ENCODE measurements at places on chromosomes 13 and 19.

DNA sequence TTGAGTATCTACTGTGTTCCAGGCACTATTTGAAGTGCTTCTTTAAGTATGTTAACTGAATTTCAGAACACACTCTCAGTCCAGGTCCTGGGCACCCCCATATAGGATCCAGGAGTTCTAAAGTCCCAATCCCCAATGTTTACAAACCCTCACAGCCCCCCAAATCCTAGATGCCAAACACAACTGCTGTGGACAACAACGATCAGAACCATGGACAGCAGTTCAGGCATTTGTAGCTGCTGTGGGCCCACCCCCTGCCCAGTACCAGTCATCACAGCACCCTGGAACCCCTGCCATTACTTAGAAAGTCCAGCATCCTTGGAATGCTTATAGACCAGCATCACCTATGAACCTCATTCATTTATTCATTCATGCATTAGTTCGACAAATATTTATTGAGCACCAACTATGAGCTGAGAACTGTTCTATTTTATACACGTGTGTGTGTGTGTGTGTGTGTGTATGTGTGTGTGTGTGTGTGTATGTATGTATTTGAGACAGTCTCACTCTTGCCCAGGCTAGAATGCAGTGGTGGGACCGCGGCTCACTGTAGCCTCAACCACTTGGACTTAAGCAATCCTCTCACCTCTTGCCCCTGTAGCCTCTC lies 19.3 kb upstream of the SDHAF1 start:
- no peaks in the 10 kb centered on the region for H3K4me1 ChIP-seq
- H3K36me3 ChIP-seq, result no peaks in the 10 kb centered on the region
- DNase-seq, result no peak
- H3K27ac ChIP-seq, result no peak overlapping the region
- H3K4me3 ChIP-seq, result no peak overlapping the region

- H3K27ac ChIP-seq, result no peak overlapping the region
- H3K27me3 ChIP-seq, result no peaks in the 10 kb centered on the region
- H3K36me3 ChIP-seq, result no peaks in the 10 kb centered on the region
- H3K4me3 ChIP-seq, result no peak overlapping the region
- H3K4me1 ChIP-seq, result peaks cover 12% of the 10 kb centered on the region
- DNase-seq, result no peak
Observed at GRCh38 chr13:30145709-30146367, 161.5 kb downstream of the KATNAL1 start.

DNA sequence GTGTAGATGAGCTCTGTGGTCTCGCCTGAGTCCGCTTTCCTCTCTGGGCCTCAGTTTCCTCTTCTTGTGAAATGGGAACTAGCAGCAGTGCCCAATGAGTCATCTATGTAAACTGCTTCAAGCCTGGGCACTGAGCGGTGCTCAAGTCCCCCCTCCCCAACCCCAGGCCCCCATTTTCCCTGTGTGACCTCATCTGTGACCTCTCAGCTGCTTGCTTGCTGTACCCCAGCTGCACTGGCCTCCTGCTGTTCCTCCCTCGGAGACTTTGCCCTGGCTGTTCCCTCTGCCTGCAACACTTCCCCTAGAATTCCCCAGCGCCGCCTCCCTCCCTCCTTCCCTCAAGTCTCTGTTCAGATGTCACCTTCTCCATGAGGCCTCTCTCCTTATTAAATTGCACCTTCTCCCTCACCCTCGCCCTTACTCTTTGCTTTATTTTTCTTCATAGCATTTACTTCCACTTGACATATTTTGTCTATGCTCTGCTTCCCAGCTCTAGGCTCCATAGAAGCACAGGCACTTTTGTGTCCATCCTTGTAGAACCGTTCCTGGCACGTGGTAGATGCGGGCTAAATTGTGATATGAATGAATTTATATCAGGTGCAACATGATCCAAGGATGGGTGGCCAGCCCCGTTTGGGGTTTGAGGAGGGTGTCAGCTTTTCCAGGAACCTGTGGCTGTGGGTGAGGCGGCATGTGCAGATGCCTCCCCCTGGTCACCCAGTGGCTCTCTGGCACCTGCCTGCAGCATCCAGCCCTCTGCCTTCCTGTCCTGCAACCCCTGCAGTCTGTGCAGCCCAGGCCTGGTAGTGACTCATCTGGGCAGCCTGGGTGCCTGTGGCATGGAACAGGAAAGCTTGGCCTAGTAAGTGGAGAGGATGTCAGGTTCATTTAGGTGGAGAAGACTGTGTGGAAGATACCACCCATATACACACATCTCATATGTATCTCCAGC lies 26.3 kb downstream of the SIPA1L3 start:
- H3K36me3 ChIP-seq, result no peaks in the 10 kb centered on the region
- H3K27me3 ChIP-seq, result no peaks in the 10 kb centered on the region
- no peak for DNase-seq
- no peaks in the 10 kb centered on the region for H3K4me1 ChIP-seq
- peak overlapping the region; percentile 83 for H3K27ac ChIP-seq
- peak overlapping the region; percentile 54 for H3K4me3 ChIP-seq

- no peak overlapping the region for H3K27ac ChIP-seq
- DNase-seq, result no peak
- H3K4me3 ChIP-seq, result no peak overlapping the region
- no peaks in the 10 kb centered on the region for H3K4me1 ChIP-seq
- no peaks in the 10 kb centered on the region for H3K36me3 ChIP-seq
Observed at GRCh38 chr19:31419871-31420445, 70.7 kb upstream of the TSHZ3 start.

- H3K27me3 ChIP-seq, result no peaks in the 10 kb centered on the region
- no peak overlapping the region for H3K4me3 ChIP-seq
- no peaks in the 10 kb centered on the region for H3K36me3 ChIP-seq
- no peak for DNase-seq
- H3K4me1 ChIP-seq, result no peaks in the 10 kb centered on the region
Observed at GRCh38 chr19:53552001-53552721, 14.2 kb downstream of the ZNF331 start.

DNA sequence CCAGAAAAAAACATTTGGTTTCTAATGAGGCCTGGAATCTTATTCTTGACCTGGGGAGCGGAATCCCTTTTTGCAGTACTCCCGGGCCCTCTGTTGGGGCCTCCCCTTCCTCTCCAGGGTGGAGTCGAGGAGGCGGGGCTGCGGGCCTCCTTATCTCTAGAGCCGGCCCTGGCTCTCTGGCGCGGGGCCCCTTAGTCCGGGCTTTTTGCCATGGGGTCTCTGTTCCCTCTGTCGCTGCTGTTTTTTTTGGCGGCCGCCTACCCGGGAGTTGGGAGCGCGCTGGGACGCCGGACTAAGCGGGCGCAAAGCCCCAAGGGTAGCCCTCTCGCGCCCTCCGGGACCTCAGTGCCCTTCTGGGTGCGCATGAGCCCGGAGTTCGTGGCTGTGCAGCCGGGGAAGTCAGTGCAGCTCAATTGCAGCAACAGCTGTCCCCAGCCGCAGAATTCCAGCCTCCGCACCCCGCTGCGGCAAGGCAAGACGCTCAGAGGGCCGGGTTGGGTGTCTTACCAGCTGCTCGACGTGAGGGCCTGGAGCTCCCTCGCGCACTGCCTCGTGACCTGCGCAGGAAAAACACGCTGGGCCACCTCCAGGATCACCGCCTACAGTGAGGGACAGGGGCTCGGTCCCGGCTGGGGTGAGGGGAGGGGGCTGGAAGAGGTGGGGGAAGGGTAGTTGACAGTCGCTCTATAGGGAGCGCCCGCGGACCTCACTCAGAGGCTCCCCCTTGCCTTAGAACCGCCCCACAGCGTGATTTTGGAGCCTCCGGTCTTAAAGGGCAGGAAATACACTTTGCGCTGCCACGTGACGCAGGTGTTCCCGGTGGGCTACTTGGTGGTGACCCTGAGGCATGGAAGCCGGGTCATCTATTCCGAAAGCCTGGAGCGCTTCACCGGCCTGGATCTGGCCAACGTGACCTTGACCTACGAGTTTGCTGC lies at the start of gene ICAM4:
ICAM4 (plus strand) TSS at position 153 of the 935 bp plus-strand sequence; CDS start at position 211, 58 bp downstream.
- peak within 1 kb of the TSS; percentile 10 for H3K4me3 ChIP-seq
- peaks cover 19% of the 10 kb centered on the region for H3K4me1 ChIP-seq
- no peaks in the 10 kb centered on the region for H3K36me3 ChIP-seq
- peaks cover 11% of the 10 kb centered on the region for H3K27me3 ChIP-seq
- H3K27ac ChIP-seq, result peak within 1 kb of the TSS; percentile 32
- no peak for DNase-seq

- no peaks in the 10 kb centered on the region for H3K27me3 ChIP-seq
- H3K4me1 ChIP-seq, result no peaks in the 10 kb centered on the region
- H3K27ac ChIP-seq, result no peak overlapping the region
- DNase-seq, result no peak
Observed at GRCh38 chr19:29893606-29894284, 48.3 kb upstream of the URI1 start.

- H3K4me1 ChIP-seq, result peaks cover 3% of the 10 kb centered on the region
- no peaks in the 10 kb centered on the region for H3K36me3 ChIP-seq
- no peak for DNase-seq
- peak overlapping the region; percentile 95 for H3K27ac ChIP-seq
Observed at GRCh38 chr19:16066611-16067104, 9.6 kb upstream of the TPM4 start.

DNA sequence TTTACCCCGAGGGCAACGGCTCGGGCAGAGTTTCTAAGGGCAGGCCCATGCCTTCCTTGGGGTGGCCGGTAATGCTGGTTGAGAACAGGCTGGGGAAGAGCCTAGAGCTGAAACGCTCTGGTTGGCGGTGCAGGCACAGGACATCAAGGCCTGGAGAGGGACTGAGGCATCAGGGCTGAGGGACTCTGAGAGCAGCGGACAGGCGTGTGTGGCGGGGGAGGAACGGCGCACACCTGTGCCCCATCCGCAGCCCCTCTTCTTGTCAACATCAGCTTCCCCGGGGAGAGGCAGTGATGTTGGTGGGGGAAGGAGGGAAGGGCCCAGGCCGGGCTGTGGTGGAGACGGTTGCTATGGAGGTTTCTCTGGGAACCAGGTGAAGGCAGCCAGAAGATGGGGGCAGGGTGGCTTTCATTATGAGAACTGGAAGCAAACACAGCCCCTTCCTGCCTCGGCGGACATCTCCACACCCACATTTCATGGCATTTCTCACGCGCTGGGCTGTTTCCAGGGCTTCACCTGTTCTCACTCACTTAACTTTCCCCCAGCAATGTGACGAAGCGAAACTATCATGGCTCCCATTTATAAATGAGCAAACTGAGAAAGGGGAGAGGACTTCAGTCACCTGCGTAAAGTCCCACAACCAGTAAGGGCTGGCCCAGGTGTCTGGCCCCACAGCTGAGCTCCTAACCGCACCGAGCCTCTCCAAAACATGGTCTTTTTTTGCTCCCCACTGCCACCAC lies 8.2 kb upstream of the ATF5 start:
- no peak for DNase-seq
- no peak overlapping the region for H3K4me3 ChIP-seq
- no peak overlapping the region for H3K27ac ChIP-seq

DNA sequence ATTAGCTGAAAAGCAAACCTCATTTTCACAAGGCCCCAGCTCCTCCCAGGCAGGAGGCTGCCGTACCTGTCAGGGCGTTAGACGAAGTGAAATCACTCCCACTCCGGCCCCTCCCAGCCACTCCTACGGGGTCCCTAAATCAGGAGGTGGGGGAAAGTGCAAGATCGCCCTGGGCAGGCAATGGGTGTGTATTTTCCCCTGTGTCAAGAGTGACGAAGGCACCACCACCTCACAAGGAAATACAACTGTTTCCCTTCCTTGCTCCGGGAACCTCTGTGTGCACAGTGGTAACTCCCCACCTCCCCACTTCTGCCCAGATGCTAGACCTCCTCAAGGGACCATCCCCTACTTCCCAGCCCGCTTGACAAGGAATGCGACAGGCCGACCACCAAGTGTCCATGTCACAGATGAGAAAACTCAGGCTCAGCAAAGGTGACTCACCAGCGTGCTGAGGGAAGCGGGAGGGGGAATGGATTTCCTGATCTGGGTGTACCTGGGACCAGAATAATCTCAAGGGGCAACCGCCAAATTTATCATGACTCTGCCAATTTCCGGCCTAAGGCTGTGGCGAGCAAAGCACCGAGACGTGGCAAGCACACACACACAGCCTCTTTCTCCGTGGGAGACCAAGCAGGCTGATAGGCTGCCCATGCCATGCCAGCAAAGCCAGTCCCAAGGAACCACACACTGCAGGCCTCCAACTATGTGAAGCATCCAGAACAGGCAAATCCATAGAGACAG lies 7.3 kb downstream of the PPP6R1 start:
- DNase-seq, result no peak
- H3K4me3 ChIP-seq, result no peak overlapping the region
- H3K4me1 ChIP-seq, result no peaks in the 10 kb centered on the region
- peak overlapping the region; percentile 12 for H3K27ac ChIP-seq

DNA sequence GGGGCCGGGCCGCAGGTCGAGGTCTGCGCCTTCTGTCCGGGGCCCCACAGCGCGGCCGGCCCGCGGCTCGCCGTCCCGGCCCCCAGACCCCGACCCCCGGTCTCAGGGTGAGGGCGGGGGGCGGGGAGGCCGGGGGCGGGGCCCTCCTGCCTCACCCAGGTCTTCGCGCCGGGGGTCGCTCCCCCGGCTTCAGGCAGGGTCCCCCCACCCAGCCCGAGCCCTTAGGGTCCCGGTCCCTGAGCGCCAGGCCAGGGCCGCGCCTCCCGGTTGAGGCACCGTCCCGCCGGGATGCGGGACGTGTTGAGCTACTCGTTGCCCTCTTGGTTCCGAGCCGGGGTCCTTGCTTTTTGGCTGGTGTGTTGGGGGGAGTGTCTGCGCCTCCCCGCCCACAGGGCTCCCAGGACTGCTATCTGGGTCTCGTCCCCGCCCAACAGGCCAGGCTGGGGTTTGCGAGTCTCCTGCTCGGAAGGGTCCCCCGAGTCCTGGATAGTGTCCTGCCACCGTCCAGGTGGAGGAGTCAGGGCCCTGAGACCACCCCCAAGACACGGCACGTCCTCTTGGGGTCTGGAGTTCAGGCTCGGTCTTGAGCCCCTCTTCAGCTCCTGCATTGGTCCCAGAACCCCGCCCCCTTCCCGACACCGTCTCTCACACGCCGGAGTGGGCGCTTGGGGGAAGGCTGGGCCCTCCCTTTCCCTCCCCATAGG lies 452 bp downstream of the PIAS4 start:
- DNase-seq, result no peak
- peak overlapping the region; percentile 90 for H3K27ac ChIP-seq
- no peaks in the 10 kb centered on the region for H3K27me3 ChIP-seq
- no peaks in the 10 kb centered on the region for H3K36me3 ChIP-seq
- H3K4me1 ChIP-seq, result peaks cover 22% of the 10 kb centered on the region

DNA sequence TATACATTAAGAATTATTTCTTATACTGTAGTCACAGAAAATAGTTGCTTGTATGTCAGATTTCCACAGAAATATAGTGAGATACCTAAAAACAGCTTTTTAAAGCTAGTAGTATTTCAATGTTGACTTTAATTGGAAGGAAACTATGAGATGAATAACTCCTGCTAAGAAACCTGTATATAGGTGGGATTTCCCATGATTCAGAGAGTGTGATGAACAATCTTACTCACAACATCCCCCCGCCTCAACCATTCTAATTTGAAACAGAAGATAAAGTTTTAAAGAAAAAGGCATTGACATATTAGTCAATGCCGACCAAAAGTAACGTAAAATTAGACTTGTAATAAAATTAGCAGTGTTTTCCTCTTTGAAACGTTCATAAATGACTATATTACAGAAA lies 1.4 kb upstream of the MIR17HG start:
- no peaks in the 10 kb centered on the region for H3K27me3 ChIP-seq
- H3K36me3 ChIP-seq, result no peaks in the 10 kb centered on the region
- peaks cover 5% of the 10 kb centered on the region for H3K4me1 ChIP-seq
- no peak overlapping the region for H3K27ac ChIP-seq

Measured in breast epithelium (tissue), 4 donors.